Activated naive CD4-positive, alpha-beta T cell treated with anti-CD3 and anti-CD28 coated beads for 36 hours (primary cell): ENCODE measurements at places on chromosomes 6 and 20. TPM values are rescaled to one million over a fixed set of nuclear protein-coding genes. Genes with fewer than 3 reads are reported as not detected.

DNA sequence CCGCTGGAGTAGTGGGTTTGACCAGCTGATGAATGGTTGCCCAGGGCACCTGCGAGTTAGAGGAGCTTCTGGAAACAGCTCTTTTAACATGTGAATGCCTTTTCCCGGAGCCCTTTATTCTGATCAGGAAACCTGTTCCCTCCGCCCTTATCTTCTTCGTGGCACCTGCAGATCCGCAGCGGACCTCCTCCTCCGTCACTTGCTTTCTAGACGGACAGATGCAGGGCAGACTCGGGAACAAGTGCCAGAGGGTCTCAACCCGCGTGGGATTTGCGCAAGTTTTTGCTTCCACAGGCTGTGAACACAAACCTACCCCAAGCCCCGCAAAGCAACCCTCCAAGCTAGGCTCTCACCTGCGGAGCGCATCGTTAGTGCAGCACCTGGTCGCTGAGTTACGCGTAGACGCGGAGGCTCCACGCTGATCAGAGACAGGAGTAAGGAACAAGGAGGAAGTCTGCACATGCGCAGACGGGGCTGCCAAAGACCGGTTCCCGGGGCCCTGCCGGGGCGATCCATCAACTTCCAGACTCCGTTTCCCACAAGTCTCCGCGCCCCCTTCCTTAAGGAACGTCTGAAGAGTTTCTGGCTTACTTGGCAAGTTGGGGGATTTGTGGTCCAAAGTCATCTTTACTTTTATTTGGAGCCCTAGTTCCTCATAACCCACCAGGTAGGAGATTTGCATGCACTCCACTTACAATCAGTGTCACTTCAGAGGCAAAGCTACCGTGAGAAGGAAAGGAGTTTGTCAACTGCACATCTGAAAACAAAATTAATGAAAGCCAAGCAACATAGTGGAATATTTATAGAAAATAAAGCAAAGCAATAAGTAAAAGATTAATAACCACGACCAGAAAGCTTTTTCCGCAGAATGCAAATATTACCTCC lies 52.7 kb upstream of the ELMO2 start:
- H3K4me1 ChIP-seq, result peaks cover 8% of the 10 kb centered on the region
- H3K4me3 ChIP-seq, result no peak overlapping the region
- H3K27me3 ChIP-seq, result peaks cover 32% of the 10 kb centered on the region
- H3K36me3 ChIP-seq, result peaks cover 7% of the 10 kb centered on the region

DNA sequence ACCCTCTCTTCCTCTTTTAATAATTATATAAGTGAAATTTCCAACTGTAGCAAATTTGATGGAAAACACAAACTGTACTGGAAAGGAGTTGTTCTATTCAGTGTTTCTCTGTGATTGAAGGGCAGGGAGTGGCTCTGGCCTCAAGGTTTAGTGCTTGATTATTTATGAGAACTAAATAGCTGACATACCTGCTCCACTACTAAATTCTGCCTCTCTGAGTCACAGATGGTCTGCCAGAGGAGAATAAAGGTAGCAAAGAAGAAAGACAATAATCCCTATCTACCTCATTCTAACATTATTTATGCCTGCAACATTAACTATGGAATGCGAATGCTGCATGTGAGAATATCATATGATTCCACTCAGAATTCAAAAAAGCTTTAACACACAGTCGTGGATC lies 9.3 kb downstream of the BMP5 start:
- H3K4me3 ChIP-seq, result no peak overlapping the region
- no peak overlapping the region for H3K27ac ChIP-seq

DNA sequence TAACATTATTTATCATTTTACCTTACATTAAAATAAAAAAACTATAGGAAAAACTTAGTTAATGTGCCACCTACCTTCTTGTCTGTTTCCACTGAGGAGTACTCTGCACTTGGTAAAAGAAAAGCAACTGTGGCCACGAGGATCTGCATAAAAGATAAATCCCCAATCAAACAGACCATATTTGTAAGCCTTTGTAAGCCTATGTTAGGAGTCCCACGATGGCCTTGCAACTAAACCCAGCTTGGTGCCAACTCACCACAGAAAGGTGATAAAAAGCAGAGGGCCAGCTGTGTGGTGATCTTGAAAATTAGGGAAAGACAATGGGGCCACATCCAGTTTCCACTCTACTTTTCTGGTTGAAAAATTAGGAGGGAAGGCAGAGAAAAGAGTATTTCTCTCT lies 156.9 kb downstream of the INSM1 start:
- H3K4me1 ChIP-seq, result no peaks in the 10 kb centered on the region
- DNase-seq, result no peak
- H3K4me3 ChIP-seq, result no peak overlapping the region
- H3K36me3 ChIP-seq, result peaks cover 23% of the 10 kb centered on the region
- no peak overlapping the region for H3K27ac ChIP-seq
- H3K27me3 ChIP-seq, result no peaks in the 10 kb centered on the region

SLC25A27 gene
- 1.6 TPM for total RNA-seq

TSPO2 gene
- not detected for total RNA-seq

NANP gene
- 6.4 TPM for total RNA-seq

SLA2 gene
- 44.1 TPM for total RNA-seq
